Aorta (tissue), 5 donors: ENCODE measurements at places on chromosomes 3 and 15. TPM values are rescaled to one million over a fixed set of nuclear protein-coding genes. Genes with fewer than 3 reads are reported as not detected.

DNA sequence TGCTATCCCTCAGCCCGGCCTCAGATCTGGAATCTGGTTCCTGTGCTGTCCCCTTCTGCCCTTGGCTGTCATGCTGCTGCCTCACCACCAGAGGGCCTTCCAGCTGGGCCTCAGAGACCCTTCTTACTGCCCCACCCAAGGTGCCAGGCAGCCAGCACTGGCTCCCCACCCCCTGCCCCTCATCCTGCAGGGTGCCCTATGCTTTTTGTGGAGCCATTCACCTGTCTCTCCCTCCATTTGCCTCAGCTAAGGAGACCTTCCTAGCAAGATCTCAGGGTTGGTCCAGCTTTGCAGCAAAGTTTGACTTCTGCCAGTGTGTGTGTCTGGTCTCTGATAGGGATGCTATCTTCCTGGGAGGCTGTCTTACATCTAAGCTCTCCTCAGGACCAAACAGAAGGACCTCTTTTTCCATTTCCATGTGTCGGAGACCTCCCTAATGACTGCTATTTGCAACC, 1.9 kb upstream of the VWA5B2 start:
- H3K27ac ChIP-seq, result no peak overlapping the region
- no peaks in the 10 kb centered on the region for H3K36me3 ChIP-seq
- no peak overlapping the region for H3K4me3 ChIP-seq
- H3K4me1 ChIP-seq, result no peaks in the 10 kb centered on the region

DNA sequence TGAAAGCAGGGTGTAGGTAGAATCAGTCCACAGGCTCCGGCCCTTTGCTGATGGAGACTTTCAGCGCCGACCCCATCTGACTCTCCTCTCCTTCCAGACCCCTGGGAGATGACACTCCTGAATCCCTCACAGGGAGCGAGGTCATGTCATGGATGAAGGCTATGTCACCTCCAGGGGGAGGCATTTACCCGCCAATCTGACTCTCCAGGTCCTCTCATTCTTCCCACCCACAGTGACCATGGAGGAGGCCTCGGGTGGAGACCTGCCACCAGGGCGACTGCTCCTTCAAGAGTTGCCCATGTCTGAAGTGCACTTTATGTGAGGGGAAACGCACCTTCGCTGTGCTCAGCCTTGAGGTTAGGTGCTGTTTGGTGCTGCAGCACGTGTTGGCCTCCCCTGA, 112.7 kb downstream of the KLF13 start:
- H3K36me3 ChIP-seq, result no peaks in the 10 kb centered on the region
- DNase-seq, result no peak
- H3K4me1 ChIP-seq, result no peaks in the 10 kb centered on the region
- no peak overlapping the region for H3K4me3 ChIP-seq
- H3K27me3 ChIP-seq, result no peaks in the 10 kb centered on the region

DNA sequence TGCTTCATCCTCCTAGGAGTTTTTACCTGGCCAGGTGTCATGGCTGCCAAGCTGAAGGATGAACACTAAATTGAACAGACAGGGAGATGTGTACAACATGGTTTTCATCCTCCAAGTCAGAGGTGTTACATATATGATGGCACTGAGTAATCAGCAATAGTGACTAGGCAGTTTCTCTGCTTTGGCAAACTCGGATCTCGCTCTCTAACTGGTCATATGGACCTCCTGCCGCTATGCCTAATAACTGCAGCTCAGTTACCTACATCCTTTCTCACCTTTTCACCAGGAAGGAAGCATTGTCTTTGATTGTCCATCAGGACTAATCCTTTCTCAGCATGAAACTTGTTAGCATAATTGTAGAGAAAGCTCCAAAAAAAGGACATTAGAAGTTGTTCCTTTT, 175.9 kb upstream of the PLSCR5 start:
- H3K27me3 ChIP-seq, result no peaks in the 10 kb centered on the region
- DNase-seq, result no peak
- no peaks in the 10 kb centered on the region for H3K4me1 ChIP-seq
- H3K4me3 ChIP-seq, result no peak overlapping the region
- H3K27ac ChIP-seq, result no peak overlapping the region
- no peaks in the 10 kb centered on the region for H3K36me3 ChIP-seq

FBN1 gene
- total RNA-seq, result 167 TPM

GRCh38 chr15:47731230-47731629, 13.9 kb downstream of the SEMA6D start:
- H3K36me3 ChIP-seq, result no peaks in the 10 kb centered on the region
- H3K4me3 ChIP-seq, result no peak overlapping the region
- no peak overlapping the region for H3K27ac ChIP-seq
- peaks cover 14% of the 10 kb centered on the region for H3K4me1 ChIP-seq

GRCh38 chr3:109081746-109082510, 36.0 kb downstream of the MORC1 start:
- H3K4me1 ChIP-seq, result no peaks in the 10 kb centered on the region
- no peaks in the 10 kb centered on the region for H3K27me3 ChIP-seq
- H3K4me3 ChIP-seq, result no peak overlapping the region

DNA sequence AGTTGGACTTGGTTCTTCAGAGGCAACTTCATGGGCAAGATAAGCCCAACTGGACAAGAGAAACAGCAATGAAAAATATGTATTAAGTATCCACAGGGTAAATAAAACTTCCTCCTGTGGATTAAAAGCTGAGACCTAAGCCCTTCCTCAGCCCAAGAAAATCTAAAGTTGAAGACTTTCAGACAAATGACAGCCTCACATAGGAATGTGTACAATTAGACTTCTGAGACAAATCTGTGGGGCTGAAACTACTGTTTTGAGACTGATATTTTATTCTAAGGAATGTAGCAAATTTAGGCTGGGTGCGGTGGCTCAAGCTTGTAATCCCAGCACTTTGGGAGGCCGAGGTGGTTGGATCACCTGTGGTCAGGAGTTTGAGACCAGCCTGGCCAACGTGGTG, 74.2 kb upstream of the IL12A start:
- no peak overlapping the region for H3K27ac ChIP-seq
- H3K4me1 ChIP-seq, result peaks cover 8% of the 10 kb centered on the region
- no peak for DNase-seq
- no peak overlapping the region for H3K4me3 ChIP-seq
- H3K36me3 ChIP-seq, result no peaks in the 10 kb centered on the region

CHL1 gene
- total RNA-seq, result 7.0 TPM

DNA sequence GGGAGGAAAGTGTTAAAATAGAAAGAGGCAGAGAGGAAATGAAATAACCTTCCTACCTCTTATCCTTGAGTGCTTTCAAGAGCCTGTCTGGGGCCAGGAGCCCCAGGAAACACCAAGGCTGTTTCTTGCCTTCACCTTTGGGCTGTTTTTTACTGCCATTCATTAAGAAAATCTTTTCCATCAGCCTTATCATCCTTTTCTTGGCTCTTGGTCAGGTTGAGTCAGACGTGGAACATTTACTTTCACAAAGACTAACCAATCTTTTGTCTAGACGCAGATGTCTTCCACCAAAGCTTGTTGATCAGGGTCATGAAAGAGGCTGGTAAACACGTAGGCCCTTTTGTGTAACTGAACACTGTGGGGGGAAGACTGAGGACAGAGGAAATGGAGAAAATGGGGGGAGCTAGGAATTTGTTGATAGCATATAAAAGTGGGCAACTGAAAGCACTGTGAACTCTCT, 151.0 kb upstream of the THBS1 start:
- no peak for DNase-seq
- H3K4me3 ChIP-seq, result no peak overlapping the region
- H3K27me3 ChIP-seq, result no peaks in the 10 kb centered on the region
- H3K36me3 ChIP-seq, result no peaks in the 10 kb centered on the region
- H3K4me1 ChIP-seq, result no peaks in the 10 kb centered on the region

- no peaks in the 10 kb centered on the region for H3K36me3 ChIP-seq
- H3K27ac ChIP-seq, result no peak overlapping the region
- H3K4me3 ChIP-seq, result no peak overlapping the region
- DNase-seq, result no peak
- no peaks in the 10 kb centered on the region for H3K4me1 ChIP-seq
Observed at GRCh38 chr15:52803467-52804306, 13.6 kb upstream of the ONECUT1 start.

AHSG gene
- not detected for total RNA-seq

GRCh38 chr3:68819361-68819760, 113.0 kb downstream of the TAFA4 start:
- H3K27ac ChIP-seq, result no peak overlapping the region
- H3K27me3 ChIP-seq, result no peaks in the 10 kb centered on the region
- no peaks in the 10 kb centered on the region for H3K36me3 ChIP-seq
- no peak for DNase-seq
- no peak overlapping the region for H3K4me3 ChIP-seq

DNA sequence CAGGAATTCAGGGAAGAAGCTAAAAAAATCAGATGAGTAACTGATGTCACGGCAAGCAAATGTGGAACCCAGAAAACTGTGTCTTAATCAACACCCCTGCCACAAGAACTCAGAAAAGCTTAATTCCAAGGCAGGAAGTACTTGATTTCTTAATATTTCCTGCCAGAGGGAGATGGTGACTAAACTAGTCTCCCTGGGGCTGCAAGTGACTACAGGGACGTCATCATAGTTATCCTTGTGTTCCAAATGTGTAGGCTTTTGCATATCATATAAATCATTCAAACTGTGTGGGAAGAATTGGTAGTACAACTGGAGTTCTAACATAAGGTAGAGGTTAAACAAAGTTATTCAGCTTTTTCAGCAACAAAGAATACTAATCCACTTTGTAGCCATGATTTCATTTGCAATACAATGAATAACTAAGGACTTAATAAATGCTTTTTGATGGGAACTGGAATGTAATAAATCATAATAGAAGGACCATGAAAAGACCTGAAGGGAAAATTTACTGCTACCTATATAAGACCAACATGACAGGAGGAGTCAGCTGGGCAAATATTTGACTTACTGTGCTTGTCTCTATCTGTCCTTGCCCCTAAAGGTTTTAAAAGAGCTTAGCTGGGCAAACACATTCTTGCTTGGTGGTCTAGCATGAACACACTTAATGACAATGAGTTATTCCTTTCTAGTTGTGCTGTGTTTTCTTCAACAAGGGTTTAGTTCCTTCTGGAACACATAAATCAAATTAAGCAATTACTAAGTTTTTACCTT, 76.0 kb upstream of the NECTIN3 start:
- no peaks in the 10 kb centered on the region for H3K36me3 ChIP-seq
- H3K4me3 ChIP-seq, result no peak overlapping the region
- no peaks in the 10 kb centered on the region for H3K27me3 ChIP-seq
- H3K4me1 ChIP-seq, result no peaks in the 10 kb centered on the region
- no peak for DNase-seq

DNA sequence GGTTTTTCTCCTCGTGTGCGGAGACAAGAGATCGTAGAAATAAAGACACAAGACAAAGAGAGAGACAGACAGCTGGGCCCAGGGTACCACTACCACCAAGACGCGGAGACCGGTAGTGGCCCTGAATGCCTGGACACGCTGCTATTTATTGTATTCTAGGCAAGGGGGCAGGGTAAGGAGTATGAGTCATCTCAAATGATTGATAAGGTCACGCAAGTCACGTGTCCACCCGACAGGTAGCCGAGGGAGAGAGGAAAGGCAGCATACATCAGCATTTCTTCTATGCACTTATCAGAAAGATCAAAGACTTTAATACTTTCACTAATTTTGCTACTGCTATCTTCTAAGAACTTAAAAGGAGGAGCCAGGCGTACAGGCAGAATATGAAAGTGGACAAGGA, 28.2 kb downstream of the MYL3 start:
- H3K27ac ChIP-seq, result no peak overlapping the region
- H3K36me3 ChIP-seq, result no peaks in the 10 kb centered on the region
- no peaks in the 10 kb centered on the region for H3K27me3 ChIP-seq
- no peak overlapping the region for H3K4me3 ChIP-seq
- H3K4me1 ChIP-seq, result no peaks in the 10 kb centered on the region

RLBP1 gene
- total RNA-seq, result not detected

- H3K27me3 ChIP-seq, result no peaks in the 10 kb centered on the region
- peaks cover 4% of the 10 kb centered on the region for H3K4me1 ChIP-seq
- peaks cover 2% of the 10 kb centered on the region for H3K36me3 ChIP-seq
- no peak for DNase-seq
- no peak overlapping the region for H3K4me3 ChIP-seq
Observed at GRCh38 chr3:124361566-124361965, 368.7 kb upstream of the UMPS start.

DNA sequence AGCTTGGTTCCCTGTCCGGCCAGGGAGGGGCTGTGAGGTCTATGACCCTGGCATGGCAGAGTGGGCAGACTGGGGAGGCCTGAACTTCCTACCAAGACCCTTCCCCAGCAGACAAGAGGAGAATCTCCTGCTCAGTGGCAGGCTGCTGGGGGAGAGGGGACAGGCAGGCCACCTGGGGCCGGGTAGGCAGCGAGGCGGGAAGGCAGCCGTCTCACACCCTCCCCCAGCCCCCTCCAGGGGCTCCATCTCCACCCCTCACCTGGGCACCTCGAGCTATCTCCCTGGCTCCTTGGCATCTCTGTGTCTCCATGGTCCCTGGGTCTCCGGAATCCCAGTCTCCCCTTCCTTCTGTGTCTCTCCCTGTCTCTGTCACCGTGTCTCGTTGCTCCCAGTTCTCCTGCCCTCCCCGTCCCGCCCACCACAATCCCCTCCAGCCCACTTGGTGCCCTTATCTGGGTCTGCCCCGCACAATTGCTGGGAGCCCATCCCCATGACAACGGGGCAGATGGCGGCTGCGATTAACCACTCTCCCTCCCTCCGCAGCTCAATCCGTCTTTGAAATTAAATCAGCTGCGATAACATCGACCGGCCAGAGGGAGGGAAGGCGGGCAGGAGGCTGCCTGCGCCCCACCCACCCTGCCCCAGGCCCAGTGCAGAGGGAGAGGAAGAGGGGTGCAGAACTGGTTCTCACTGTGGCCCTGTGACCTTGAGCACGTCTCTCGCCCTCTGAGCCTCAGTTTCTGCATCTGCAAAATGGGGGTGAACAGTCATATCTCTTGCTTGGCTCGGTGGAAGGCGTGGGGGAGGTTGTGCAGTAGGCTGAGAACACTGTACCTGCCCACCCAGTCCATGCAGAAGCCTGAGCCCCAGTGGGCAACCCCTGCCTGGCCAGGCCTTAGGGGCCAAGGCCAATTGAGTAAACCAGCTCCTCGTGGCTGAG, 9.6 kb downstream of the DNAJB8 start:
- no peaks in the 10 kb centered on the region for H3K27me3 ChIP-seq
- H3K4me3 ChIP-seq, result no peak overlapping the region
- H3K27ac ChIP-seq, result no peak overlapping the region
- DNase-seq, result no peak
- no peaks in the 10 kb centered on the region for H3K36me3 ChIP-seq

PRSS50 gene
- total RNA-seq, result not detected

DNA sequence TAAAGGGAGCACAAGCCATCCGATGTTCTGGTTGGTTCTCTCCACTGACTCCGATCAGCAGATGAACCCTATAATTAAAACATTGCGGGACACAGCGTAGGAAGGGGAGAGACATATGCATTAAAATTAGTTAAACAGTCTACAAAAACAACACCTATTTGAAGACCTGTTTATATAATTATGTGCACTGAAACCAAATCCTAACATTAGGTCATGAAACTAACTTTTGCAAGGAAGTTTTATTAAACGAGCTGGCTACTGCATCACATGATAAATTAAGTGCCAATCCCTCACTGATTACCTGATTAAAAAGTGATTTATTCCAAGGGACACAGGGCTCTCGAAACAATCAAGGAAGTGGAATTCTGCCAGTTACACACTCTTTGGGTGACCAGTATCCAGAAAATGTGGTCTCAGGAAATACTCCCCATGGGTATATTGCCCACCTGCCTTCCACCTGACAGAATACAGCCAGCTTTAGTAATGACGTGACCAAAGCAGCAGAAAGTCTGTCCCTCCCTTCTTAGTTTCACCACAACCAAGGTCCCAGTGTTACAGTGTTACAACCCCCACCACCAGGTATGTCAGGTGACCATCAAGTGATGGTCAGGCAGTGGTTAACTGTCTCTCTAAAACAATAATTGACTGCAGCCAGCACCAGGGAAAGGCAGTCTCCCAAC, 69.5 kb downstream of the HERC1 start:
- H3K4me1 ChIP-seq, result peaks cover 2% of the 10 kb centered on the region
- no peaks in the 10 kb centered on the region for H3K27me3 ChIP-seq
- H3K4me3 ChIP-seq, result no peak overlapping the region
- no peaks in the 10 kb centered on the region for H3K36me3 ChIP-seq
- H3K27ac ChIP-seq, result no peak overlapping the region
- DNase-seq, result no peak
